ENCODE measurements at places on chromosomes 3 and 15.

DNA sequence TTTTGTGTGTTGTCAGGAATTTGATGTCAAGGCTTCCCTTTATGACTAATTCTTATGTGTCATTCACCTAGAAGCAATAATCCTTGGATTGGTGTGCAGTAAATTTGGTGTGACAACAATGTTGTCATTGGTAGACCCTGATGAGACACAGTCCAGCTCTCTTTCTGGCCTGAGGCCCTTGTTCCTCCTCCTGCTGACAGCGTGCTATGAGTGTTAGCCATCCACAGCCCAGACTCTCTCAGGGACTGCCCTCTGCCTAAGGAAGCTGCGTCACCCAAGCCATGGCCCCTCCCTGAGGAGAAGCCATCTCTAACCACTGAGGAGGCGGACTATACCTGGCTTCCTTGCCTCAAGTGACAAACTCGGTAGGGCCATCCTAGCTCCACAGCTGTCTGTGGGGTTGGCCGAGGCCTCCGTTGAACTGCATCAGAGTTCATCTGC is 13.3 kb upstream of the TM4SF1 start:
- DNase-seq = peak; percentile 72

- DNase-seq = no peak
These were observed 96.6 kb downstream of the SPRED1 start for GRCh38 chr15:38349251-38349650.

DNA sequence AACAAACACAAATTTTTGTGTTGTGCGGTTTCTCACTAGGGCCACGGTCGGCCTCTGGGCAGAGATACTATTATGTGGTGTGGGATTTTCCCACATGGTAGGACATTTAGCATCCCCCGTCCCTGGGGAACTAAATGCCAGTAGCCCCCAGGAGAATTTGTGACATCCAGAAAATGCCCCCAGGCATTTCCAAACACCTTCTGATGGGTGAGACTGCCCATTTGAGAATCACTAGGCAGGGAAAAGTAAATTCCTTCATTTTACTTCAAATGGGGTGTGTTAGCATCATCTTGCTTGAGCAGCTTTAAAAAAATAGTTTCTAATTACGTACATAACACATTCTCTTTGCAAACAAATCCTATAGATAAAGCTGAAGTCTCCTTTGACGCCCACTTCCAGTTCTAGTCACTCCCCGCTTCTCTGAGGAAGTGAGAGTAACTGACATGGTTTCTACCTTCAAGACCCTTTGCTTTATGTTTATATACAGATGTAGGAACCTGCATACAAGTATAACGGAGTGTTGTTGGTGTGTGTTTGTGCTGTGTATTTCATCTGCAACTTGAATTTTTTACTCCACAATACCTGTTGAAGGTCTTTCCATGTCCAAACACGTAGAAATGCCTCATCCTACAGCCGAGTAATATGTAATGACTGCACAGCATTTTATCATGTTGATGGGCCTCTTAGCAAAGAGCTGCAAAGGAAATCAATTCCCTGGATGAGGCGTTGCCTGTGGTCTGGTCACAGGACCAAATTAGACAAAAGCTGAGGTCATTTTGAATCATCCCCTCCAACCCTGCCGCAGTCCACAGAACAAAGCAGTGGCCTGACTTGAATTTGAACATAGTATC is 31.4 kb upstream of the ZBTB38 start:
- peak; percentile 95 for DNase-seq

DNA sequence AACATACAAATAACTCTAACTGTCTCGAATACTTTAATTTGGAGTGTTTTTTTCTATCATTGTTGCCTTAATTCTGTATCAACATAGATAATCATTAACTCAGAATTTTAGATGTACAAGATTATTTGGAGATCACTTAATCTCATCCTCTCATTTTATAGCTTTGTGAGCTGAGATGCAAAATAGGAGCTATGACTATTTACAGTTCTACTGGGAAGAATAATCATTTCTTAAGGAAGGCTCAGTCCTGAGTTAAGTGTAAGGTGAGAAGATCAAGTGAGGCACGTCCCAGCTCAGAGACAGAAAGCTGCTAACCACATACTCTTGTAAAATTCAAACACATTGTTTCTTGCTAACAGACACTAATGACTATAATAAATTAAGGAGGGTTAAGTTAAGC is 66.2 kb downstream of the CCDC54 start:
- DNase-seq = no peak

- DNase-seq = peak; percentile 48
These were observed 25.6 kb upstream of the NLGN1 start for GRCh38 chr3:173371848-173372487.

- no peak for DNase-seq
These were observed 3.1 kb downstream of the HGD start for GRCh38 chr3:120678984-120679383.

DNA sequence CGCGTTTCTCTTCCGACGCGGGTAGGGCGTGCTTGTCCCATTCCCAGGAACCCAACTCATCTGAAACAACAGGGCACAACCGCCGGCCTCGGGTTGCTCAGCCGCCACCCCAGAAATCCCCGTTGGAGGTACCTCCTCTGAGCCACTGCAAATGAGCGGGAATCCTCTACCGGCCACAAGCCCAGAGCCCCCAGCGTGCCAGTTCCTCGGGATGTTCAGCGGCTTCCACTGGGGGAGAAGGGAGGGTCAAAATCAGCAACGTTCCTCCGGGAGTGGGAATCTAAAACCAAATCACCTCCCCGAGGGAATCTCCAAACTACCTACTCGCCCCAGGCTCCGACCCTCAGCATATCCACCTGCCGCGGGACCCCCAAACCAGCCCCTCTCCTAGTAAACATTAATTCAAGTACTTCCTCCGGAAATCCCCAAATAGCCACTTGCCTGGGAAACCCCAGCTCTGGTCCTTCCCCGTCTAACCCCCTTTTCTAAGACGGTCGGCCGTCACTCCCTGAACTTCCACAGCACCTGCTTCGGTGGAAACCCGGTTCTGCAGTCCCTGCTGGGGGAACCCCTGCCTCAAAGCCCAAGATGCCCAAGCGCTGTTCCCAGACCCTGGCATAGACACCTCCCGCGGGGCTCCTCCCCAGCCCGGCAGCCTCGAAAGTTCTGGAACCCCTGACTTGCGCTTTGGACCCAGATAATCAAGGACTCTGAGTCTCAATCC is 887 bp downstream of the OXTR start:
- no peak for DNase-seq

All from fibroblast of mammary gland (primary cell).